ENCODE measurements at places on chromosomes 16 and 17.

DNA sequence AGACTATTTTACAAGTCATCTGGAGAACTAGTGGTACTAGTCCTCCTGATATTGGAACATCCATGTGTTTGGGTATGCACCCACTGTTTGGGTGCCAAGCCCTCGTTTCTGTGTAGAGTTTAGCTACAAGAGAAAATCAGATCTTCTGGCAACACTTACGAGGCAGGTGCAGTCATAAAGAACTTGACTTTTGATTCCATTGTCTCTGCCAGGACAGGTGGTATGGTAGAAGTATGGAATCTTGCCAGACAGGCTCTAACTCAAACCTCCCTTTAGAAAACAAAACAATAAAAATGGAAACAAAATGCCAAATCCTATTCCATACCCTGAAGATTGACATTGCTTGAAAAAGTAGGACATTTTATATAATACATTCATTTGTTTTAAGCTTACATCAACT is 16.0 kb downstream of the RNF43 start:
- DNase-seq = no peak

GRCh38 chr16:31427441-31428278 is 500 bp downstream of the COX6A2 start:
- DNase-seq = peak; percentile 39

- DNase-seq = no peak
These were observed 63.2 kb downstream of the CLEC19A start for GRCh38 chr16:19348578-19349315.

DNA sequence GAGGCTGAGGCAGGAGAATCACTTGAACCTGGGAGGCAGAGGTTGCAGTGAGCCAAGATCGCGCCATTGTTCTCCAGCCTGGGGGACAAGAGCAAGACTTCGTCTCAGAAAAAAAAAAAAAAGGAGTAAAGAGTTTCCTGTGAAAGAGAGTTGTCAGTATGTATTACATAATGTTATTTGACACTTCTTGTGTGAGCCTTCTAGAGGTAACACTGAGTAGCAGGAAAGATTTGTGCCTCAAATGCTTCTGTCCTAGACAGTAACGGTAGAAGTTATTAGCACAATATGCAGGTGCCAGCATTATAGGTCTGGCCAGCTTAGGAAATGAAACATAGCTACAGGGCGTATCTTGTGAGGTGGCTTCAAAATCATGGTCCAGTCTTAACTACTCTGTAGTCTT is 6.2 kb downstream of the RPS6KB1 start:
- no peak for DNase-seq

GRCh38 chr17:58564971-58565370 is 50.5 kb upstream of the MTMR4 start:
- no peak for DNase-seq

DNA sequence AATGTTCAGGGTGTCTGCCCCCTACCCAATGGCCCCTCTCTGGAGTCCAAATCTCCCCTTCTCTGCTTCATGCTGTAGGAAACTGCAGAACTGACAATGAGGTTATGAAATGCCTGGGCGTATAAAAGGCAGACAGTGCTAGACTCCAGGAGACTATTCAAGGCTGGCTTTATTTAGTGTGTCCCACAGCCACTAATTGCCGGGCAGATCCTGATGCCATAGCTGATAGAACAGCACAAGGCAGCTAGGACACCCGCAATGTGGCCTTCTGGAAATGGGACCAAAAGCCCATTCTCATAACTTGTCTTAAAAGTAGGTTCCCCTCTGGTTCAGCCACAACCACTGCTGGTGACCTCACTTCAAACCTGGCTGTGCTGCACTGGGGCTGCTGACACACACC is 28.5 kb upstream of the CD300E start:
- DNase-seq = no peak

DNA sequence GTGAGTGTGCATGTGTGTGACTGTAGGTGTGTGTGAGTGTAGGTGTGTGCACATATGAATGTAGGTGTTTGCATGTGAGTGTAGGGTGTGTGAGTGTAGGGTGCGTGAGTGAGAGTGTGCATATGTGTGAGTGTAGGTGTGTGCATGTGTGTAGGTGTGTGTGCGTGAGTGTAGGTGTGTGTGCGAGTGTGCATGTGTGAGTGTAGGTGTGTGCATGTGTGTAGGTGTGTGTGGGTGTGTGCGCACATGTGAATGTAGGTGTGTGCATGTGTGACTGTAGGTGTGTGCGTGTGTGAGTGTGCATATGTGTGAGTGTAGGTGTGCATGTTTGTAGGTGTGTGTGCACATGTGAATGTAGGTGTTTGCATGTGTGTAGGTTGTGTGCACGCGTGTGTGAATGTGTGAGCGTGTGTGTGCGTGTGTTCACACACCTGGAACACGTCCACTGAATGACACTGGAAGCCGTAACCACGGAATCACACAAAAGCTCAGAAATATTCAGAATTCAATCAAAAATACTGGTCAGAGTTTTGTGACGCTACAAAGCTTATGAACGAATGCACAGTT is 30.6 kb downstream of the MRM3 start:
- no peak for DNase-seq

- DNase-seq = no peak
These were observed 8.5 kb downstream of the G6PC1 start for GRCh38 chr17:42908872-42909700.
